GM18507 (cell line): ENCODE measurements at places on chromosomes 2 and 18.

DNA sequence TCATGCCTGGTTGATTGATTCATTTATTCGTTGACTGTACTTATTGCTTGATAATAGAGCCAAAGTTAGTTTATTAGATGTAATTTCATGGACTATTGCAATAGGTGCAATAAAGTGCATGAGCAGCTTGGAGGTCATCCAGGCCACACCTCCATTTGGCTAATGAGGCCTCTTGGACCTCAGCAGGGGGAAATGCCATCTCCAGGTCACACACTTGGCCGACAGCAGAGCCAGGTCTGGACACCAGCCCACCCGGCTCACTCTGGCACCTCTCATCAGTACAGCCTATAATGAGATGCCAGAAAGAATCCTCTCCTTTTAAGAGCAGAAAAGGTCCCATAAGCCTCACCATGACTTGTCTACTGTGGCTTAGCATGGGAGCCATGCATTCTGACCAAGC lies 71.2 kb upstream of the AFF3 start:
- no peak for DNase-seq

GRCh38 chr2:64910972-64911433 lies 78.2 kb upstream of the SLC1A4 start:
- DNase-seq, result no peak

GRCh38 chr2:178309541-178309940 lies 115.2 kb downstream of the OSBPL6 start:
- no peak for DNase-seq

DNA sequence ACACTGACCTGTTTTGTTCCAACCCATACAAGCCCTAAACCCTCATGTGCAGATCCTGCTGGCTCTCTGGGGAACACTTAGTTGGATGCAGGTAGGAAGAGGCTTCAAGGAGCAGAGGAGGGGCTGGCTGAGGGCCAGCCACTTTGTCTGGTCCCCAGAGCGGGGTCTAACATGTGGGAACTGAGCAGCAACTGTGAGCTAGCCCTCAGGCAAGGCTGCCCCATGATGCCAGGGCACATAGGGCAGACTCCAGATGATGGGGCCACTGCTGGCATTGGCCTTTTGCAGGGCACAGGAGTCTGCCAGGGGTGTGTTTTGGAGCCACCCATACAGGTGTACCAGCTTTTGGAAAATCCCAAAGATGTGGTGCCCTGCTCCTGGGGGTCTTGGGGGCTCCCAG lies 67.7 kb downstream of the HPCAL1 start:
- no peak for DNase-seq

DNA sequence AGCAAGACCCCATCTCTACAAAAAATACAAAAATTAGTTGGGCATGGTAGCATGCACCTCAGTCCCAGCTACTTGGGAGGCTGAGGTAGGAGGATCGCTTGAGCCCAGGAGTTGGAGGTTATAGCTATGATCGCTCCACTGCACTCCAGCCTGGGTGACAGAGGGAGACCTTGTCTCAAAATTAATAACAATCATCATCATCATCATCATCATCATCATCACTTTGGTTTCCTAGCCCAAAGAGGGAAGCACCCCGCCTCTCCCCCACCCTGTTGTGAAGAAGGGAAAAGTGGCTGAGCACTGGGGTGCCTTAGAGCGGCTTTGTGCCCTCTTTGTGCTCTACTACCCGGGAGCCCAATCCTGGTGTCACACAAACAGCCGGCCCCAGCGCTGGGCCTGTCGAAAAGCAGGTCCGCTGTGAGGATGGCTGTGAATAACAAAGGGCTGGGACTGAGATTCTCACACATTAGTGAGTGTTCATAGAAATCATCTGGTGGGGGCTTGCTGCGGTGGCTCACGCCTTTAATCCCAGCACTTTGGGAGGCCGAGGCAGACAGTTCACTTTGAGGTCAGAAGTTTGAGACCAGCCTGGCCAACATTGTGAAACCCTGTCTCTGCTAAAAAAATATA lies 42.6 kb upstream of the ASXL2 start:
- no peak for DNase-seq

- no peak for DNase-seq
These were observed 63.7 kb upstream of the ZCCHC2 start for GRCh38 chr18:62458868-62459716.

DNA sequence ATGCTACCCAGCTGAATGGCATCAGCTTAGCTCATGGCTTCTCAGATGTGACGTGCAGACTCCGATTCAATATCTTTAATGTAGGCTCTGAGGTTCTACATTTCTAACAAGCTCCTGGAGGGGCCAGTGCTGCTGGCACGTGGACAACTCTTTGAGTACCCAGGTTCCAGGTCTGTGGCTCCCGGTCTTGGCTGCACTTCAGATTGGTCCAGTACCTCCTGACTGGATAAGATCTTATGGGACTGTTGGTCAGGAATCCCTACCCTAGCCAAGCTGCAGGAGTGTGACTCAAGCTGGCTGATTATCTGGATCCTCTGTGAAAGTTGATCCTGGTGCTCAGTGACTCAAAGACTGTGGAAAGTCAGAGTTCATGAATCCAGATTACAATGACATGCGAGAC lies 222.1 kb downstream of the ANKRD30B start:
- no peak for DNase-seq

DNA sequence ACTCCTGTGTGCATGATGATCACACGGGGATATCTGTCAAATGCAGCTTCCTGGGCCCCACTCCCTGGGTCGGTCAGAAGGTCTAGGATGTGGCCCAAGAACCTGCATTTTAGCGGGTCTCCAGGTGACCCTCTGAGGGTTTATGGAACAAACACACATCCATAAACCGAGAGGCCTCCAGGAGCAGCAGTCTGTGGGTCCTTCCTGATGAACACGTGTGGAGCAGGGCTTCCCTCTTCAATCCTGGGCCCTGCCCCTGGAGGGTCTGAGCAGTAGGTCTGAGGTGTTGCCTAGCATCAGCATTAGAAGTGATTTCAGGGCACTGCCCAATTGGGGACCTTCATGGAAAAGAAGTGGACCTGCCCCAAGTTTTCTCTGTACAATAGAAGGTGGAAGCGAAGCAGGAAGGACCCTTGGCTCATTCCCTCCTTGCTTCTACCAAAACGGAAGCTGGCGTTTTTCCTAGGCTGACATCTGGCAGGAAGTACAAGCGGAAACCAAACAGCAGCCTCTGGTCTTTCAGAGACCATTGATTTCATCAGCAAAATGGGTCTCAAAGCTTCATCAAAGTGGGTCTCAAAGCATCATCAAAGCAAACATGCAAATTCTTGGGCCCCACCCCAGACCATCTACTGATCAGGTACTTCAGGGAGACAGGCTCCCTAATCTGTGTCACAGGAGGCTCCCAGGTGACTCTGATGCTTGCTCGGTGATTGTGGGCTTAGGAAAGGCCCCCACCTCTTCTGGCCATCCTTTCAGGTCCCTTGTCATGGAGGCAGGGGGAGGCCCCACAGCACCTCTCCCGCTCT lies 30.7 kb downstream of the INO80C start:
- no peak for DNase-seq

- DNase-seq, result no peak
These were observed 18.4 kb downstream of the HS1BP3 start for GRCh38 chr2:20632446-20632990.

- no peak for DNase-seq
These were observed 173.7 kb downstream of the HNMT start for GRCh38 chr2:138137949-138138348.

GRCh38 chr2:41779888-41780287 lies 267.9 kb upstream of the PKDCC start:
- DNase-seq, result no peak

DNA sequence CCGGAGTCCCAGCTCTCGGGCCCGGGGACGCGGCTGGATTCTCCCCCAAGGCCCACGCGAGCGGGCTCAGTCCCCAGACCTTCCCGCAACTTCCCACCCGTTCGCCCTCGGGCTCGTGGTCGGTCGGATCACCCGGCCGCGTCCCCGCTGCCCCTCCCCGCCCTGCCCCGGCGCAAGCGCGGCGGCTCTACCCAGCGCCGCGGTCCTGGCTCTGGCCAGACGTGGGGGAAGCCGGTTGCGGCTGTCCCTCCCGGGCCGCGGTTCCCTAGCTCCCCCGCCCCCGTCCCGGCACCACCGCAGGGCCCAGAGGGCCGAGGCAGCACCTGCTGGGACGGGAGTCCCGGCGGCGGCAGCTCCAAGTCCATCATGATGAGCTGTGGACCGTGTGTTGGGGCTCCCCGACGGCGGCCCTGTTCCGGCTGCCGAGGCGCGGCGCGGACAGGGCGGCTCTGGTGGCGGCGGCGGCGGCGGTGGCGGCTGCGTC lies 276 bp downstream of the NFE2L2 start:
- no peak for DNase-seq

- DNase-seq, result no peak
These were observed 48.3 kb upstream of the PDIA6 start for GRCh38 chr2:10860814-10861325.

- no peak for DNase-seq
These were observed 713.6 kb upstream of the POU3F3 start for GRCh38 chr2:104140361-104140760.
